Stimulated activated memory B cell treated with anti-CD40 and anti-IgM and Interleukin-4, amounts not matched to agents 10 μg/mL and 1 μg/mL and 100 μg/mL, for 72 hours (primary cell): ENCODE measurements at places on chromosomes 3 and 15.

DNA sequence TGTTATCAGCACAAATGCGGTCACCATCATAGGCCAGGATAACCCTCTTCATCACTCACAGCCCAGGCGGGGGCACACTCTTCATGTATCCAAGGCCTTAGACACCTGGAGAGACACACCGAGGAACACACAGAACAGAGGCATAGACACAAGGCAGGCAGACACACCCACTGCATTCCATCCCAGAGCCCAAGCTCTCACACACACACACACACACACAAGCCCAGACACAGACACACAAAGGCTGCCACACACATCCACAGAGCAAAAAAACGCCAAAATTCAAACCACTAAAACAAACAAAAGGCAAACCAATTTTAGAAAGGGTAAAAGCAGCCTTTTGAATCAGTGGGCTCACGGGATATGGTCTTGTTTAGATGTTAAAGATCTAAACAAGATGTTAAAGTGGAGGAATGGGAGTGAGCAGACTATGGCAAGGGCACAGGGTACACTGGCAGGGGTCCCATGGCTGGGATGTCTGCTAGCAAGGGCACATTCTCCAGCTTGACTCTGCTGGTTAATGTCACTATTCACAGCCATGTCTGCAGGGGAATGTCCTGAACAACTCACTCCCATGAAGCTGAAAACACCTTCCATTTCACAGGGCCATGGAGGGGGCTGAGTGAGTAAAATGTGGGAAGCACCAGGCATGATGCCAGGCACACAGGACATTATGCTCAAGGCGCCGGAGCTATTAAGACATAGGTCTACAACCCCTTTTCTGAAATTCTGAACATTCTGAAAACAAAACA lies 14.9 kb upstream of the CRABP1 start:
- no peak for ATAC-seq

DNA sequence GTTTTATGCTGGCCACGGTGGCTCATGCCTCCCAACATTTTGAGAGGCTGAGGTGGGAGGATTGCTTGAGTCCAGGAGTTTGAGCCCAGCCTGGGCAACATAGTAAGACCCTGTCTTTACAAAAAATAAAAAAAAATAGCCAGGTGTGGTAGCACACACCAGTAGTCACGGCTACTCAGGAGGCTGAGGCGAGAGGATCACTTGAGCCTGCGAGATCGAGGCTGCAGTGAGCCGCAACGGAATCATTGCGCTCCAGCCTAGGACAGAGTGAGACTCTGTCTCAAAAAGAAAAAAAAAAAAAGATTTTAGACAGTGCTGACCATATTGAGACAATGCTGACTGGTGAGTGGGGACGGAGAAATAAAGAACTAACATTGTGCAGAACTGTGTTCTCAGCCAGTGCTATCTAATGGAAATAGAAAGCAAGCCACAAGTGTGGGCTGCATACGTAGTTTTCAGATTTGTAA lies 67.2 kb downstream of the ST6GAL1 start:
- peak; percentile 71 for ATAC-seq

DNA sequence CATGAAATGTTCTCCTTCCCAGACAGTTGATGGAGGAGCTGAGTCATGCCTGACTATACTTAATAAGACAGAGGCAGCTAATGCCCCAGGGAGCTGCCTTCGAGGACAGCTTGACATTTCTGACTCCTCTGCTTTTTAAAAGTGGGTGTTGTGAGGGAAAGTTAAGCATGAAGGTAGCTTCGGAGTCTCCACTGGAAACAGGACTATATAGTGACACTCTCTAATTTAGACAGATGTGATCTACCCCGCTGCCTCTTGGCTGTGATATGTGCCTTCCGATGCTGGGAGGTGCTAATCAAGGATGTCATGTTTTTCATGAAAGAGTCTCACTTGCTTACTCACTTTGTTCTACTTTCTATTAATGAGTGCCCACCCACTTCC lies 72.7 kb downstream of the IL1RAP start:
- peak; percentile 87 for ATAC-seq

- no peak for ATAC-seq
Measured at GRCh38 chr3:78634316-78634715, 1133.5 kb downstream of the ROBO1 start.

DNA sequence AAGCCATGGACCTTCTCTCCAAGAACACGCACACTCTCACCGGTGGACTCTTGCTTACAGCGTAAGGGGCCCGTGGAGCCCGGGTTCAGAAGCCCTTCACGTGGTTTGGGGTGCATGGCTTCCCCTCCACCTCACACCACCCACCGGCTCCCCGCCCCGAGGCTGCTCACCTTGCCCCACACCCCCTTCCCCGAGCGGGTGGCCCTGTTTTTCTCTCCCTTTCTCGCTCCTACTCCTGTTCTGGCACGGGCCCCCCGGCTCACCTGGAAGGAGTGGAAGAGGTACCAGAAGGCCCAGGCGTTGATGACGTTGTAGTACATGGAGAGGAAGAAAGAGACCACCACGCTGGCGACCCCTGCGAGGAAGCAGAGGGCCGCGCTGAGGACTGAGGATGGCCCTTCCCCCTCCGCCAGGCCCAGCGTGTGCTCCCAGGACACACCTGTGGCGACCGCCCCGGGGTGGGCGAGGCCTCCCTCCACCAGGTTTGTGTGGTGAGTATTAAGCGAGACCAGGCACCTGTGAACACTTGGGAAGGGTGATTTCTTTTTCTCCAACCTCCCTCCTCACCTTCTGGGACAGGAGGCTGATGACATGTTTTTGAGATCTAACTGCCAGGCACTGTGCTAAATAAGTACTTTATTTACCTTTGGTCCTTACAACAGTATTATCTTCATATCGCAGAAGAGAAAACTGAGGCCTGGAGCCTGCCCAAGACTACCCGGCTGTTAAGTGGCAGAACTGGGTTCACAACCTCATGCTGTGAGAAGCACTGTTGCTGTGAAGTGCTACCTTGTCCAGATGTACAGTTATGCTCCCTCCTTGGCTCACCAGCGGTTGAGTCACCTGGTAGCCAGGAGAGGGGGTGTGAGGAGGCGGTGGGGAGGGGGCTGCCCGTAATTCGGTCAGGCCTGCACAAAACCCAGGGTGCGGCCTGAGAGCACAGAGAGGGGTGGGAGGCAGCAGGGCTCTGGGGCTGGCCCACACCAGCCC lies 16.3 kb downstream of the SLC6A20 start:
- peak; percentile 35 for ATAC-seq

DNA sequence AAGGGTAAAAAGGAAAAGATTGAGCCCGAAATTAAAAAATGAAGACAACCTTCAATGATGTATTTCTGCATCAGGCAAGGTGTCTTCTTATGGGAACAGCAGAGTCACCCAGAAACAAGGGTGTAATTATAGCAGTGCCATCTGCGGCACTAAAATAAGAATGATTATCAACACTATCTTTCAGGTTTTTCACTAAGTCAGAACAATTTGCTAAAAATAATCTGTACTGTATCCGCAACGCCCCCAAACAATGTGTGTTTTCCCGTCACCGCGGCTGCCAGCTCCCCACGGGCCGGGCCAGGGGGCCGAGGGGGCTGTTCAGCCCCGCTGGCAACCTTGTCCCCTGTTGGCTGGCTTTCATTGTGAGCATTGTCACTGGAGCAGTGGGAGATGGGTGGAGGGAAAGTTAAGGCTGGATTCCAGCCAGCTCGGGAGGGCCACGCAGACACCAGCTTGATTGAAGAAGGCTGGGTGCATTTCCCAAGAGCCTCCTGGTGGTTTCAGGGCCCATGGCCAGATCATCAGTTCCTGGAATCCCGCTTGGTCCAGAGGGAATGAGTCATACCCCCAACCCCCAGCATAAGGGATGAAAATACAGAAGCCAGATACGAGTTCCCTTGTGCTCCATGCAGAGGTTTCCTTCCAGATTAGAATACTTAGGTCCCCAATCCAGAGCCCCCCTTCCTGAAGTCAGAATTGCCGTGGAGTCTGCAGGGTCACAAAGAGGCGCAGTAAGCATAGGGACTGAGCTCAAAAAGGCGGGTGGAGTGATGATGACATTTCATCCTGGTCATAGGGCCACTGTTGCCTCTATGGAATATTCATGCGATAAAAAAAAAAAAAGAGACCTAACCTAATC lies 90.2 kb upstream of the KLF13 start:
- no peak for ATAC-seq

DNA sequence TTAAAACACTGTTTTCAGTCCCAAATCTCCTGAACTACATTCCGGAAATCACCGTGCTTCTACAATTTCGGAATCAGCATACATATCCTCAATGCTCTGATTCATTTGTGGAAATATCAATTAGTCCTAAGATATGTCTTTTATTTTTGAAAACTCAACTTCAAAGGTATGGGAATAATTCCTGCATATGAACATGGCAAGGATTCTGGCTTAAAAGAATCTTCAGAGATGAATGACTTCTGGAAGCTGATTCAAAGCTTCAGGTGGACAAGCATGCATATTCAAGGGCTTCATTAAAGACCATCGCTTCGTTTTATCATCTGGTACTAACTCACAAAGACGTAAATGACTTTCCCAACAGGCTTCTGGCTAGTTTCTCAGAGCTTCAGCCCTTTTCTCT lies 246.0 kb upstream of the LRRN1 start:
- no peak for ATAC-seq

DNA sequence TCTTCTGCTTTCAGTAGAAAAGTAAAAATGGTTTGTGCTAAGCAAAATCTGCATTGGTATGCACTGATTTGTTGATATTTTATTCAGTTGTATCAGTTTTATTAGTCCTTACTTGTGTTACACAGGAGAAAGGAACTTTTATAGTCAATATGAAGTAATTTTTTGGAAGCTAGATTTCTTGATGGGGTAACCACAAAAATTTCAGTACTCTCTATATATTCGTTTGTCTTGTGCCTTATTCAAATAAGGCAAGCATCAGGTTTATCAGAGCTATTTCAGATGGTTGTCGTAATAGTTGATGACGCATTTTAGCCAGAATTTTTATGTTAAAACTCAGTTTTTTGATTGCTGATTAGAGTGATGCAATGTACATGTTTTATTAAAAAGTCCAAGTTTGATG lies 50.7 kb upstream of the NIPA1 start:
- no peak for ATAC-seq

DNA sequence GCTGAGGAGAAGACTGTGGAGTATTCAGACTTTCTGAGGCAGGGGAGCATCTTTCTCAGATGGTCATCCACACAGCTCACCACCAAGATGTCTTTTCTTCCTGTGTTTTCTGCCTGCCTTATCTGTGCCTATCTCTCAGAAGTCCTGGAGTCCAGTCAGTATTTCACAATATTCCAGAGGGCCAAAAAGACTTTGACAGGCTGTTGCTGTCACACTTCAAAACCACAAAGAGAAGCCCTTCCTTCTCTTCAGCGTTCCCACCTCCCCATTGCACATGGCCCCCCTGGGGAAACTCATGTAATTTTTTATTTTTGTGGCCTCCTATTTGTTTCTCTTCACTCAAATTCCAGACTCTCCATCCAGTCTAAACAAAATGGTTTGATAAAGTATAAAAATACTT lies 585.2 kb downstream of the EPHA3 start:
- ATAC-seq: no peak

DNA sequence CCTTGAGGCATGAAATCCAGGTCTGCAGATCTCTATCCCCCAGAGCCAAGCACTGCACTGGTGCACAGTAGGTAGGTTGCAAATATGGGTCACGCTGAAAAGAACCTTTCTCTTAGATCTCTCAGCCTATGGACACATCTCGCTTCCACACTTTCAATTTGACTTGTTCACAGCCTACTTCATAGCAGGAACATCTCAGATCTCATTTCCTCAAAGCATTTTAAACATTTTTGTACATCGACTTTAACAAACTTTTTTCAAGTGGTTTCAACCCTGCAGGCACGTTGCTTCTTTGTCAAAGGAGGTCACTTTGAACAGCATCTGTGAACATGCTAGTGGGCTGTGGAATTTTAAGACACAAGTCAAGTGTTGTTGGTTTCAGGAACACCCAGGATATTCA lies 76.0 kb downstream of the SLC12A8 start:
- peak; percentile 61 for ATAC-seq

- no peak for ATAC-seq
Measured at GRCh38 chr3:143763564-143764162, 84.6 kb downstream of the SLC9A9 start.

DNA sequence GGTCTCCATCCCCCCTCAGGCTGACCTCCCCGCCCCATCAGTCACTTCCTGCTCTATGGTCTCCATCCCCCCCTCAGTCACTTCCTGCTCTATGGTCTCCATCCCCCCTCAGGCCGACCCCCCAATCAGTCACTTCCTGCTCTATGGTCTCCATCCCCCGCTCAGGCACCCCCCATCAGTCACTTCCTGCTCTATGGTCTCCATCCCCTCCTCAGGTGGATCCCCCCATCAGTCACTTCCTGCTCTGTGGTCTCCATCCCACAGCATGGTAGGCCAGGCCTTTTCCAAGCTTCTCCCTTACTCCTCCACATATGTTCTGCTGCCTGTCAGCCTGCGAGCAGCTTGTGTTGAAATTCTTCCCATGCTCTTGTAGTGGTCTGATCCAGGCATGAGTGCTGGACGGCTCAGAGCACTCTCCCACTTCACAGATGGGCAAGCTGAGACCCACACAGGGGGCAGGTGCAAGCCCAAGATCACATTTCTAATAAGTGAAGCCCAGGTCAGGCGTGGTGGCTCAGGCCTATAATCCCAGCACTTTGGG lies 36.8 kb downstream of the BDH1 start:
- no peak for ATAC-seq

GRCh38 chr3:72388644-72389043 lies 459.6 kb downstream of the SHQ1 start:
- ATAC-seq: no peak

DNA sequence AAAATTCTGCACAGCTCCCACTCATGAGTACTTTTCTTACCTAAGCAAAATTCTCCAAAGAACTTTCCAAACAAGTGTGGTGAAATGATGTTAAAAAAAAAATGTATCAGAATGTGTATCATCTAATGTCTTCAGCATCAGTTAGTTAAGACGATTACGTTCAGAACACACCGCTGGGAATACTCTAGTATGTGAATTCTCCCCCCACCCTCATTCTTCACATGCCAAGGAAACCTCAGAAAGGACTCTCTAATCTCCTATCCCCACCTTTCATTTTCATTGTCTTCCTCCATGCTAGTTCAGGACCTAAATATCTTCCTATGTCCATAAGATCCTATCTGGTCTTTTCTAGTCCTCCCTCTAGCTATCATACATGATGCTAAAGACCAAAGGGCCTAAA lies 457.4 kb downstream of the SHQ1 start:
- ATAC-seq: no peak

- ATAC-seq: no peak
Measured at GRCh38 chr15:77550301-77551251, 82.1 kb downstream of the LINGO1 start.

- ATAC-seq: no peak
Measured at GRCh38 chr15:70856177-70856883, 2.4 kb upstream of the LARP6 start.

DNA sequence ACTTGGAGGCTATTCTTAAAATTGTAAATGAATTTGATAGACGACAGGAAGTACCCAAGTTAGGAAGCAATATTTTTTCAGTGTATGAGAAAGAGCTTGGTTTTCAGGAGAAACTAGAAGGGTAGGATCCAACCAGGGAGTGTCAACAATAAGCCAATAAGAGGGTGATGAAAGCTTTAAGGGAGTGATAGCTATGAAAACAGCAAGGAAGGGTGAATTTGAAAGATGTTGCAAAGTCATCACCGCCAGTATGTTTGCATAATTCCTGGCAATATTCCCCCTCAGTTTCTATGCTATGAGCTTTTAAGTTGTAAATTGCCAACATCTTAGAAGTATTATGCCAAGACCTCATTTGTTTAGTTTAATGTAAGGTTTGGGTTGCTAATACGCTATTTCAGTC lies 11.8 kb upstream of the CSTA start:
- no peak for ATAC-seq
